ENCODE measurements at places on chromosomes 13 and 19.

DNA sequence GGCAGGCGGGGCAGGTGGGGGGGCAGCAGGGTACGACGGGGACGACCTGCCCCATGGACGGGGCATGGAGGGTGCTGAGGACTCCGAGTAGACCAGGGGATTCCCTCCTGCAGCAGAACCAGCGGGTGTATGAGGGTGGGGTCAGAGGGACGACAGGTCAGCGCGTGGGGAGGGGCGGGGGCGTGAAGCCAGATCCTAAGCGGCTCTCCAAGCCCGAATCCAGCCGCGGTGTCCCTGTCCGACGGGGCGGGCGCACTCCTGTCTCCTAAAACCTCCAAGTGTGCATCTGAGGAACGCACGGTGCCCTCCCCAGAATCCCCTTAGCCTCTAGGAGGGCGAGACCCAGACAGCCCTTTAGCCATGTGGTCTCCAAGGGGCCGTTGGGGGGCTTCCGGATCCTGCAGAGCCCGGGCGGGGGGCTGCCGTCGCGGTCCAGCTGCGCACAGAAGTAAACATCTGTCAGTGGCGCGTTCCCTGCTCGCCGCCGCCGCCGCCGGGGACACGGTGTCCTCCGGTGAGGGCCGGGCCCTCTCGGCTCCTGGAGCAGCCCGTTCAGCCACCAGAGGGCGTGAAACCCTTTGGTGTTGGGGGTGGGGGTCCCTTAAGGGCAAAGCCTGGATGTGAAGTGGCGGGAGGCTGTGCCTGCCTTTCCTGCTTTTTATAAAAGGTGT is 730 bp downstream of the NRTN start:
- DNase-seq, result no peak

DNA sequence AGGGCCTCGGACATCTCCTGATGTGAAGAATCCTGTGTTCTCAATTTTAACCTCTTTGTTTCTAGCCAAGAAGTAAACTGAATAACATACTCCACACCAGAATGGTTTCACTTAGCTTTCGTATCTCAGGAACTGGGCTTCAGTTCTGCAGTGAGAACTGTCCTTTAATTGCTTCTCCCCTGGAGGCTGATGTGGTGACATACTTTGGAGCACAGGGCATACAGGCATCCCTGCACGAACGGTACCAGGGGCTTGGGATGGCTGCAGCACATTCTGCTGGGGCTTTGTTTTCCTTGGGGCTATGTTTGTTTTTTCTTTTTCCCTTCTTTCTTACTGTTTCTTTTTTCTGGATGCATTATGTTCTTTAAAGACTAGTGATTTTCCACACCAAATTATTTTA is 230.5 kb downstream of the TM9SF2 start:
- DNase-seq, result no peak

GRCh38 chr13:45109102-45109720 is 11.1 kb upstream of the GTF2F2 start:
- DNase-seq, result peak; percentile 23

DNA sequence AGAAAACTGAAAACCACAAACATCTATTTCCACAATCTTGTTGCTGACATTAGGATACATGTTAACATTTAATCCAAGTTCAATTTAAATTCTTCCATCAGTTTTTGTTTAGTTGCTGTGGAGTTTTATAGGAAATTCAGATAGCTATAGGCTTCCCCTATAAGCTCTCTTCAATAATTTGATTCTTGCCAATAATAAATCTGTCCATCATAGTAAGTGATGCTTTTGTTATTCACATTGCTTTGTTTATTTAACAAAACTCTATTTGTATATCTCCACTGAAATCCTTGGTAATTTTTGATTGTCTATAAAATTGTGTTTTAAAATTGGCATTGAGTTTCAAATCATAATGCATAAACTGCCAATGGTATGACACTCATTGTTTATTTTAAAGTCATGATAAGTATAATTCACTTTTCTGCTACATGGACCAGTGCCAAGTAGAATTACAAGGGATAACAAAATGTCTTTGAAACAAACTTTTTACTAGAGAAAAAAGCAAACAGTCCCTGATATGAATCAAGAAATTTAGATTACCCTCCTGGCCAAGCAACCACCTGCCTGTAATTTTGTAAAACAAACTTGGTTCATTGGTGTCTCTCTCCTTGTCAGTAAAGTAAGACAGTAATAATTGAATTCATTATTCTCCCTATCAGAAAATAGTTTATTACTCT is 577.3 kb upstream of the GPC6 start:
- DNase-seq, result no peak

GRCh38 chr19:42433503-42434260 is 6.5 kb upstream of the LIPE start:
- no peak for DNase-seq

GRCh38 chr13:73069206-73069805 is 10.5 kb downstream of the KLF5 start:
- no peak for DNase-seq
